Left ventricle myocardium superior (tissue), 1 donor: ENCODE measurements at places on chromosomes 11 and 22.
A peak's percentile ranks its signal among the peaks of the same experiment; 100 is the strongest.

DNA sequence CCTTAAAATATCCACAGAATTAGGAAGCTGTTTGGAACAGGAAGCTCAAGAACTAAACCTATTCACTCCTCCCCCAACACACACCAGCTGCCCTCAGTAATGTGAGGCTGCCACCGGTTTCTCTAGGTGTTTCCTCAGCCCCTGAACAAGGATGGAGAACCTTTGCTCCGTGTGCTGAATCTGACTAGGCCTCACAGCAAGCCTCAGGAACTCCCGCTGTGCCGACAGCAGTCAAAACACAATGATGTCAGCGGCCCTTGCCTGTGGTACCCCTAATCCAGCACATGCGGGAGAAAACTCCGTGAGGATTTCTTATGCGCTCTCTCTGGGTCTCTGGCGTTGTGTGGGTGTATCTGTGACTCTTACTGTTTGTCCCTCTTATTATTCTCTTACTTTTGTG is 153.3 kb downstream of the EFCAB6 start:
- no peak for DNase-seq

DNA sequence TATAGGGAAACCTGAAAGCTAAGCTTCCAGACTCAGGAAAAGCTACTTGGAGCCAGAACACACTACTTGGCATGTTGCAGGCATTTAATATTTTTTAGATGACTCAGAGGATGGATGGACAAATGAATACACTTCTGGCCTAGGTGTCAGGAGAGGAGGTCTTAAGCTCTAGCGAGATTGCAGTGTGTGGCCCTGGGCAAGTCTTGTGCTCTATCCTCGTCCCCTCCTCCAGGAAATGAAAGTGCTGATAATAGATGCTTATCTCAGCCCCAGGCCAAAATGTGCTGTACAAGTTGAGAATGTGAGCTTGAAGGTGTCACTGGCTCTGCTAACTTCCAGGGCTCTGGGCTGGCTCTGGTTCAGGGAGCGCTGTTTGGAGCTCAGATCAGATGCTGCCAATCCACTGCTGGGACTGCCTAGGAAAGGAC is 136.3 kb downstream of the PKNOX2 start:
- DNase-seq: peak; percentile 54

DNA sequence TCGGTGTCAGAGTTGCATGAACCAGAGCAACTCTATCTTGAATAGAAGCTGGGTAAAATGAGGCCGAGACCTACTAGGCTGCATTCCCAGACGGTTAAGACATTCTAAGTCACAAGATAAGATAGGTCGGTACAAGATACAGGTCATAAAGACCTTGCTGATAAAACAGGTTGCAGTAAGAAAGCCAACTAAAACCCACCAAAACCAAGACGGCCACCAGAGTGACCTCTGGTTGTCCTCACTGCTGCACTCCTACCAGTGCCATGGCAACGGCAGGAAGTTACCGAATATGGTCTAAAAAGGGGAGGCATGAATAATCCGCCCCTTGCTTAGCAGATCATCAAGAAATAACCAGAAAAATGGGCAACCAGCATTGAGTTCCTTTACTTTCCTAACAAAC is 2.4 kb upstream of the KAT5 start:
- no peak for DNase-seq

DNA sequence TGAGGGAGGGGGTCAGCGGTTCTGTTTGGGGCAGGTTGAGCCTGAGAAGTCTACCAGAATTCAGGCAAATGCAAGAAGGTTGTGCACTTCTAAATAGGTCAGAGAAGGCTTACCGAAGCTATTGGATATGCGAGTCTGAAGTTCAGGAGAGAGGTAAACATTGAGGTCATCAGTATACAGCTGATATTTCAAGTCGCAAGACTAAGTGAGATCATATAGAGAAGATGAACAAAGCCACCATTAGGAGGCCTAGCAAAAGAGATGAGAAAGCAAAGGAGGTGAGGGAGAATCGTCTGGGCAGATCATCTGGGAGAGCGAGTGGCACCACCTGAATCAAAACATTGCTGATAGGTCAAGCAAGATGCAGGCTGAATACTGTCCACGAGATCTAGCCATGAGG is 430.6 kb downstream of the BUD13 start:
- DNase-seq: no peak

- no peak for DNase-seq
Measured at GRCh38 chr11:120296554-120296953, 28.5 kb upstream of the TLCD5 start.

GRCh38 chr11:111696556-111696955 is 69.6 kb downstream of the PPP2R1B start:
- no peak for DNase-seq

DNA sequence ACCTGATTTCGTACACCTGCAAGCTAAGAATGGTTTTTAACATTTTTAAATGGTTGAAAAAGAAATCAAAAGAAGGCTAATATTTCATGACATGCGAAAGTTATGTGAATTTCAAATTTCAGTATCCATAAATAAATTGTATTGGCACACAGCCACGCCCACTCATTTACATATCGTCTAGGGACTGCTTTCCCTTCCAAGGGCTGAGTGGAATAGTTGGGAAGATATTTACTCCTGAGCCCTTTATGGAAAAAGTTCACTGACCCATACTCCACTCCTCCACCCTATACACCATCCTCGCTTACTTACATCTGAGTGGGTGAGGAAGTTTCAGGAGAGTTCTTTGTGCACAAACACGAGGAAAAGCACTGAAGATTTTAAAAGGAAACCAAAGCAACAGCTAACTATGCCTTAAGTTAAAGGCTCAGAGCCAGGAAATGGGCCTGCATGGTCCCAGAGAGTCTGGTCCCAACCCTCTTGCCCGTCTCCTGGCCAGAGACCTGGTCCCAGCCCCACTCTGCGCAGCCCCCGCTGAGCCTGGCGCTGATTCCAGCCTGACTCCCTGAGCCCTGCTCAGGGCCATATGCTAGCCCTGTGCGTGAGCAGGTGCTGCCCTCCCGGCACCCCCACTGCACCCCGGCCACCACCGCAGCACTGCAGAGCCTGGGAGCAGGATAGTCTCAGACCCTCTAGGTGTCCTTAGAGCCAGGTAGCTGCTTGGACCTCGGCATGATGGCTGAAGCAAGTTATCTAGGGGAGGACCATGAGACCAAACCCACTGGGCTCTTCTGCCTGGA is 69.8 kb downstream of the EFCAB6 start:
- DNase-seq: no peak

GRCh38 chr11:69442012-69442806 is 39.3 kb upstream of the LINC01488 start:
- no peak for DNase-seq

DNA sequence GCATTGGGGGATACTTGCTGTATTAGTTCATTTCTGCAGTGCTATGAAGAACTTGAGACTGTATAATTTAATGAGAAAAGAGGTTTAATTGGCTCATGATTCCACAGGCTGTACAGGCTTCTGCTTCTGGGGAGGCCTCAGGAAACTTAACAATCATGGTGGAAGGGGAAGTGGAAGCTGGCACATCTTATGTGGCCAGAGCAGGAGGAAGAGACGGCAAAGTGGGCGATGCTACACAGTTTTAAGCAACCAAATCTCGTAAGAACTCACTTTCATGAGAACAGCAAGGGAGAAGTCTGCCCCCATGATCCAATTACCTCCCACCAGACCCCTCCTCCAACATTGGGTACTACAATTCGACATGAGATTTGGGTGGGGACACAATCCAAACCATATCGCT is 55.1 kb downstream of the TMPRSS5 start:
- no peak for DNase-seq

DNA sequence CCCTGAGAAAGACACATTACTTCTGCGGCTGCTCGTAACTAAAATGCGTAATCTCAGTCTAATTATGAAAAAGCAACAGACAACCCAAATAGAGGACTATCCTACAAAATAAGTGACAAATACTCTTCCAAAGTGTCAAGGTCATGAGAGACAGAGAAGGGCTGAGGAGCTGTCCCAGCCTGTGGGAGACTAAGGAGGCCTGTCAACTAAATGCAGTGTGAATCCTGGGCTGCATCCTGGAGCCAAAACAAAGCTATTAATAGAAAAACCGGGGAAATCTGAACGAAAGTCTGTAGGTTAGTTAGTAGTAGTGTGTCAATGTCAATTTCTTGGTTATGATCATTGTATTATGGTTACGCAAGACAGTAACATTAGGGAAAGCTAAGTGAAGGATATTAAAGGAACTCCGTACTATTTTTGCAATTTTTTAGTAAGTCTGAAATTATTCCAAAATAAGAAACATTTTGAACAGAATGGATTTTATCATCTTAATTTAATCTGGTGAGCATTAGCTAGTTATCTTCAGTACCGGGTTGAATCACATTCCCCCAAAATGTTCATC is 39.8 kb upstream of the SLC35C1 start:
- DNase-seq: no peak

DNA sequence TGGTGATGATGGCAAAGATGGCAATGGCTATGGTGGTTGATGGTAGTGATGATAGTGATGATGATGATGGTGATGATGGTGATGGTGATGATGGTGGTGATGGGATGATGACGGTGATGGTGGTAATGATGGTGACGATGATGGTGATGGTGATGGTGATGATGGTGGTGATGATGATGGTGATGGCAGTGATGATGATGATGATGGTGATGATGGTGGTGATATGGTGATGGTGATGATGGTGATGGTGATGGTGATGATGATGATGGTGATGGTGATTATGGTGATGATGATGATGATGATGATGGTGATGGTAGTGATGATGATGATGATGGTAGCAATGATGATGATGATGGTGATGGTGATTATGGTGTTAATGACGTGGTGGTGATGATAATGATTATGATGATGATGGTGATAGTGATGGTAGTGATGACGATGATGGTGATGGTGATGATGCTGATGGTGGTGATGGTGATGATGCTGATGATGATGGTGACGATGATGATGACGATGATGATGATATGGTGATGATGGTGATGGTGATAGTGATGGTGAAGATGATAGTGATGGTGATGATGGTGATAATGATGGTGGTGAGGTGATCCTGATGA is 232.1 kb downstream of the BRD1 start:
- DNase-seq: no peak

DNA sequence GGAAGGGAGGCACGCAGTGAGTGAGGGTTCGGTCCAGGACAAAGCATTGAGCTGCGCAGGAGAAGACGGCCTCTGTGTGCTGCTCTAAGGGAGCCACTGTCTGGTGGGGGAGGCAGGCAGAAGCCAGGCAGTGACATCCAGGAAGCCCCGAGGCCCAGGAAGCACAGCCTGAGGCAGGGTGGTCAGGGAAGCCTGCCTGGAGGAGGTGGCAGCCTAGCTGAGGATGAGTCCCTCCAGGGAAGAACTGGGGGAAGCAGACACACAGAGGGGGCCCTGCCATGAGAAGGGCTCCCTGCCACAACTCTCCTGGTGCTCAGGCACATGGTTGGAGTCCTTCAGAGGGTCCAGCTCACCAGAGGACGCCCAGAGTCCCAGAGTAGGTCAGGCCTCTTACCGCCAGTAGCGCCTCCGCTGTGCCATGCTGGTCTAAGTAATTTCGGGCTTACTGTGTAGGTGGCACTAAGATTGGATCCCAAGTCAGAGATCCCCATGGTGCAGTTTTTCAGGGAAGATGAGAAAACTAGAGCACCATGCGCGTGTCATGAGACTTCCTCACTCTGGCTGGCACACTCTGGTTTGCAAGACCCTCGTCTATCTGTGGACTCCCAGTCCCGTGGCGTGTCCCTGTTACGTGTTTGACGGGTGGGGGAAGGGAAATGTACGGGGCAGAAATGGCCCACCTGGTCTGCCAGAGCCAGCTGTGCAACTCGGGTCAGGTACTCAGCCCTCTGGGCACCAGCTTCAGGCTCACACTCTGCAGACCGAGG is 887.2 kb downstream of the BRD1 start:
- DNase-seq: no peak

GRCh38 chr11:121696177-121696871 is 243.6 kb upstream of the SORL1-AS1 start:
- DNase-seq: peak; percentile 32

DNA sequence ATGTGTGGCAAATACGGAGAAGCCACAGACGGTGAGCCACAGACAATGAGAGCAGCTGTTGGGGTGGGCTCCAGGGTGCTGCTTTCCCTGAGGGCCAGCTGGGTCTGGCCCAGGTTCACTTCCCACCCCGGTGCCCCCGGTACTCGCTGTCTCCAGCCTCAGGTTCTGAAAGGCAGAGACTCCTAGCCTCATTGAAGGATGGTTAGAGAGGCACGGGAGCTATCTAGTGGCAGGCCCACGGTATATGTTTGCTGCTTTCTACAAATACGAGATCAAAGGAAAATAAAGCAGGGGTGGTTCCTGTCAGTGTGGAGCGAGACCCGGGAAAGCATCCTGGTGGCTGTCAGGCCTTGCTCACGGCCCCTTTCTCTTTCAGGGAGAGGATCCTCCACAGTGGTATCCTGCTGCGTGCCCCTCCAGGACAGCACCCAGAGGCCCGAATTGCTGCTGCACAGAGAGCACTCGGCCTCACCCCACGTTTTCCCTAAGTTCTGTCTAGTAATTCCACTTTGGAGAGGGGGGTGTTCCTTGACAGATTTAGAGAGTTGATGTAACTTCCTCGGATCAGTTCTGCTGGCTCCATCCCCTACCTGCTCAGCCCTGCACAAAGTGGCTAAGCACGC is 3.0 kb downstream of the TMEM80 start:
- DNase-seq: no peak

- DNase-seq: no peak
Measured at GRCh38 chr11:35235936-35236666, 97.1 kb downstream of the CD44 start.

GRCh38 chr11:9459667-9460321 is 1.0 kb upstream of the ZNF143 start:
- no peak for DNase-seq

DNA sequence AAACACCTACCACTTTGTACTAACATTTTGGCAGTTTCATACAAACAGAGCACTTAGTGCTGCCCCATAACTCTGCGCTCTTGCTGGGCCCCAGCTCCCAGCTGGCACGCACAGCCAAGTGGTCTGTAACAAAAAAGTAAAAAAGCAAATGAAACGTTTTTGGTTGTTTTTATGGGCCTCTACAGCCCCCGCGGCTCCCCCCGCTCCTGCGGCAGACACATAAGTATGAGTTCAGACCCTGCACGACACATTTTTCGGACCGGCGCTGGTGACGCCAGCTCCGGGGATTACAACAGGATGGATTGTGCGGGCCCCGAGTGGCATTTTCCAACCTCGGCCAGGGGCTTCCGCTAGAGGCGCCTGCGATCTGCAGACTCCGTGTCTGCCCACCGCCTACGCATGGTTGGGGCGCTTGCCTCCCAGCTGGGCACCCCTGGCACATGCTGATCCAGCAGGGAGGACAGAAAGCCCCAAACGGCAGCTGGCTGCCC is 418.2 kb downstream of the SOX6 start:
- no peak for DNase-seq

DNA sequence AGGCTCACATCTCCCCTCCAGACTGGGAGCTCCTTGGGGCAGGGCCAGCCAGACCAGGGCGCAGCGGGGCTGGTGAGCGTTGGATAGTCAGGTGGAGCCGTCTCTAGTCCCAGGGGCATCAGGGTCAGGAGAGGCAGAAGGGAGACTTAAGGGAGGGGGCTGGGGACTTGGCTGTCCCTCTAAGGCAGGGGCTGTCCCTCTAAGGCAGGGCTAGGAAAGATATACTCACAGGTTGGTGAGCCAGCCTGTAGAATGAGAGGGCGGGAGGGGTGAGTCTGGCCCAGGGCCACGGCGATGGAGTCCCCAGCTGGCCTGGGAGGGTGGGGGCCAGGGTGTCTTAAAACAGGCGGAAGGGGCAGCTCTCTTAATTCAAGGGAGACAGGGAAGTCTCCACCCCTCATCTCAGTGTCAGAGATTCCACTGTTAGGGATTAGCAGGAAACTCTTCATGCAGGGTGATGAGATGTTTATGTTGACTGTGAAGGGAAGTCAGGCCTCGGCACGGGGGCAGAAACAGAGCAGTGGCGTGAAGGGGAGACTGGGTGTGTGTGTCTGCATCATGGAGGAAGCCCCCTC is 11.3 kb downstream of the P2RY2 start:
- peak; percentile 48 for DNase-seq
